ENCODE measurements at places on chromosomes 1 and 21.
A peak's percentile ranks its signal among the peaks of the same experiment; 100 is the strongest.

DNA sequence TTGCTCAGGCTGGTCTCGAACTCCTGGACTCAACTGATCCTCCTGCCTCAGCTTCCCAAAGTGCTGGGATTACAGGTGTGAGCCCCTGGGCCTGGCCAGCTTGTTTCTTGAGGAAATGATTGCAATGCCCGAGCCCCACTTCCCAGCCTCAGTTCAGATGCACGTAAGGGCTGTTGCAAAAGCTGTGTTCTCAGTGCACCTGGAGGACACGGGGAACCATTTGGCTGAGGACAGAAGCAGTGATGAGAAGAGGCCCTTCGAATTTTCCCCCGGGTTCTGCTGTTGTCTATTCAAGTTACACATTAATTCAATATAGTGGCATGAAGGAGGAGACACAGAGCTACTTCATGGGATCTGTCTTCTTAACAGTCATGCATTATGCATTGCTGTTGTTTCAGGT lies 78.8 kb upstream of the WDR26 start:
- DNase-seq = no peak

DNA sequence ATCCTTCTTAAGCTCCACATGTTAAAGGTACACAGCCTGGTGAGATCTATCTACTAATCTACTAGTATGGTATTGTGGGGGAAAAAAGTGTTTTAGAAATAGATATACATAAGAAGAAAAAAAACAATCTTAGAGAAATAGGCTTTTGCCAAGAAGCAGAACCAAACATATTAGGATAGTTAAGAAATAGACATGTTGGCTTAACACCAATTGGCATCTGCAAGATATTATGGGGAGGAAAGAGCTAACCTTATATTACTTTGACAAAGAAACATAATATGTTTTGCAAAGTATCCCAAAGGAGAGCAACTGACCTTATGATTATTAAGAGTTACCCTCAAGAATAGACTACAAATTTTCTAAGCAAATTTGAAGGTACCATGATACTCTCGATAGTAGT lies 202.9 kb downstream of the BRINP3 start:
- DNase-seq = no peak

GRCh38 chr1:199272139-199272544 lies 633.3 kb downstream of the PTPRC start:
- DNase-seq = no peak

DNA sequence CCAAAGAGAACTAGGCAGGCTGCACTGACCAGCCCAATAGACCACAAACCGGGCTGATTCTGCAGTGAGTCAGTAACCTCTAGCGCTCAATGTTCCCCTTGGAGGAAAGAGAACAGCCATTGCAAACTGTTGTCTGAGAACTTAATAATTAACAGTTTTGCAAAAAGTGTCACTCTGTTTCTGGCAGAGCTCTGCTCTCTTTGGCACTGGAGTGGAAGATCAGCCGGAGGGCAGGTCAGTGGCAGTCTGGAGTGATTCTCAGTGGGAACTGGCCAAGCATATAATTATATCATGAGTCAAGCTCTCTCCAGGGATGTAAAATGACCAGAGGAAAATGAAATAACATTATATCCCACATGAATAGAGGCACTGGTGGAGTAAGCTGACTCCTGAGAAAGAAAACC lies 238.3 kb downstream of the HLX start:
- no peak for DNase-seq

GRCh38 chr1:28290851-28291250 lies 31.5 kb downstream of the SESN2 start:
- DNase-seq = no peak

DNA sequence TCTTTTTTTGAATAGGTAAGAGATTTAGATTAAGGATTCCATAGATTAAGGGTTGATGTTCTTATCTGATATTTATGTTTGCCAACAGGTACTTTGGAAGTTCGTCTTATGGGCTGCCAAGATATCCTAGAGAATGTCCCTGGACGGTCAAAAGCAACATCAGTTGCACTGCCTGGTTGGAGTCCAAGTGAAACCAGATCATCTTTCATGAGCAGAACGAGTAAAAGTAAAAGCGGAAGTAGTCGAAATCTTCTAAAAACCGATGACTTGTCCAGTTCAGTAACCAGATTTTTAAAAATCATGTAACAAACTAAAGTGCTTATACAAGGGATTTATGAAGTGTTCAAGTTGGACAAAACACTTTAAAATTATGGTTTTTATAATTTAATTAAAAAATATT lies 100.5 kb downstream of the PKN2 start:
- no peak for DNase-seq

GRCh38 chr1:106266786-106267185 lies 789.7 kb upstream of the PRMT6 start:
- no peak for DNase-seq

GRCh38 chr1:33393524-33393923 lies 37.4 kb downstream of the PHC2 start:
- no peak for DNase-seq

- no peak for DNase-seq
Measured at GRCh38 chr21:26374817-26375216, 198.3 kb downstream of the CYYR1 start.

DNA sequence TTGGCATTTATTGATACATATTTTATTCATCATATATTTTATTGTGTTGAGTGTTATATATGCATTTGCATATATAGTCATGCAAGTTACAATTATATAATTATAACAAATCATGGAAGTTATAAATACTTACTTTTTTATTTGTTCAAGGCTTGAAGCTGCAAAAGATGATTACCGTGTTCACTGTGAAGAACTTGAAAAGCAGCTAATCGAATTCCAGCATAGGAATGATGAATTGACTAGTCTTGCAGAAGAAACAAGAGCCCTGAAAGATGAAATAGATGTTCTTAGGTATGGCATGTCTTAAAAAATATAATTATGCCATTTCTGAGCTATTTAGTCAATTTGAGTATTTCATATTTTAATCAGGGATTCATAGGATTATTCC lies 32.1 kb downstream of the HOOK1 start:
- DNase-seq = no peak

DNA sequence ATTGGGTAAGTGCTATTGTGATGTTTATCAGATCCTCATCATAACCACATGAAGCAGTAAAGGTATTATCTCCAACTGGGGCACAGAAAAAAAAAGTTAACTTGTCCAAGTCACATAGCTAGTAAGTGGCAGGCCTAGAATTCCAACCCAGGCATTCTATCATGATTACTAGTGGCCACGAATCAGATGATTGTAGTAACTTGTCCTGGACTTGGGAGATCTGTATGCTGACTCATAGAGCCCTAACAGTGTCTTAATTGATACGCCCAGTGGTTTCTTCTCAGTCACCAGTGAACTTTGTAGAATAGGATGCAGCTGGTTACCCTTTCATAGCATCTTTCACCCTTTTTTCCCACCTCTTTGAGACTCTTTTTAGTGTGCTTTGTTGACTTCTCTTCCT lies 91.1 kb upstream of the UBE2U start:
- no peak for DNase-seq

- DNase-seq = peak; percentile 75
Measured at GRCh38 chr1:27568300-27569087, 35.5 kb downstream of the AHDC1 start.

DNA sequence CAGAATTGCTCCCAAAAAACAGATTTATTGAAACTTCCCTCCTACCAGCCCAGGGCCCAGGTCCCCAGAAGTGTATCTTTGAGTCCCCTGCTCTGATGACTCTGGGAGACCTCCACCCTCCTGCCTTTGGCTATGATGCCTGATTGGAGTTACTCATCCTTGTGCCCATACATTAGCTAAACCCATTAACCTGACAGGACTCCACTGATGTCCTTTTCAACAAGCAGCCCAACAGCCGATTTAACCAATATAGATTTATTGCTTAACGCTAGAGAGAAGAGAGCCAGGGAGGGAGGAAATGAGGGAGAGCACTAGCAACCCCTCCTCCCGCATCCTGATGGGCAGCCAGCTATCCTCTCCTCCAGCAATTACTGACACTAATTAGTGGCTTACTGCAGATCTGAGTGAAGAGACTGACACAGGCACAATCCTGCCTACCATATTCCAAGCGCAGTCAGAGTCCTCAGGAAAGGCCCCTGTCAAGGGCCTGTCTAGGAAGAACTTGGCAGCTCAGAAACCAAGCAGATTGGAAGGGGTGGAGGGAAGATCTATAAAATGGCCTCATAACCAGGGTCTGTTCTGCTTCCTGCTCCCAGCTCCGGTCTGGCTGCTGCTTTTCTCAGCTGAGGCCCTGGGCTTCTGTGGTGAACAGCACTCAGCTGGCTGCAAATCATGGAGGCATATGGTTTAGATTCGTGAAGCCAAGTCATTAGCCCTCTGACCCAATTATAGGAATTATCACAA lies 484.5 kb upstream of the DAB1 start:
- DNase-seq = no peak

DNA sequence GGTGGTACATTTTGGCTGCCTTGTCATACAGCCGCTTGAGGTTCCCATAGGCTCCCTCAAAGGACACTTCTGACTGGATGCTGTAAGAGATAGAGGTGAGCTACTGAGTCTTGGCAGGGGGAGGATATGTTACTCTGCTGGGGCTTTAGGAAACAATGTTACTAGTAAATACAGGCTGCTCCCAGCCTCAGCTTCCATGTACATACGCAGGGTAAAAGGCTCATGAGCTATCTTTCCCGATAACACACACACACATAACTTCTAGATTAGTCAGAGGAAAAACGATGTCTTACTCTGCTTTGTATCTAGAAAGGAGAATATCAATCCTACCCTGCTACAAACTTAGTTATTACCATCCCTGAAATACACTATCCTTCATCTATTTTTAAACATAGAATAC lies 14.3 kb downstream of the SMG5 start:
- no peak for DNase-seq

- DNase-seq = no peak
Measured at GRCh38 chr1:22331618-22332423, 119.8 kb upstream of the ZBTB40 start.

- no peak for DNase-seq
Measured at GRCh38 chr21:45405819-45406762, 1.1 kb downstream of the COL18A1 start.

DNA sequence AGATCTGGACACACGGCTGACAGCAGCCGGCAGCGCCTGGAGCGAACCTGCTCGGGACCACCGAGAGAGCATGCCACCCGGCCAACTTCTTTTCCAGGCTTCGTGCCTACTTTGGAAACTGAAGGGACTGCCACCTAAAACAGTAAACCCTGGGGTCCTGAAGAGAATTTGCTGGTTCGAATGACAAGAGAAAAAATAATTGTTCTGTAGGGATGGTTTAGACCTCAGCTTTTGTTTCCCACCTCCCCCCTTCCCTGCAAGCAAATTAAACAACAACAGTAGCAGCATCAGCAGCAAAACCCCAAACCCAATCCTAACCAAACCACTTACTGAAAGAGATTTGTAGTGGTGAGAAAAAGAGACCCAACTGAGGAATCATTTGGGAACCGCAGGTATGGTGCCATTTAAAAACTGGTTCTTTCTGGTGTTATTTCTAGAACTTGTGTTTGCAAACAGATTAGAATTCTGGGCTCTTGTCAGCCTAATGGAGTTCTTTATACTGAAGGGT lies 105.6 kb downstream of the LEPR start:
- DNase-seq = no peak

- DNase-seq = no peak
Measured at GRCh38 chr1:48069662-48070395, 72.6 kb upstream of the TRABD2B start.

DNA sequence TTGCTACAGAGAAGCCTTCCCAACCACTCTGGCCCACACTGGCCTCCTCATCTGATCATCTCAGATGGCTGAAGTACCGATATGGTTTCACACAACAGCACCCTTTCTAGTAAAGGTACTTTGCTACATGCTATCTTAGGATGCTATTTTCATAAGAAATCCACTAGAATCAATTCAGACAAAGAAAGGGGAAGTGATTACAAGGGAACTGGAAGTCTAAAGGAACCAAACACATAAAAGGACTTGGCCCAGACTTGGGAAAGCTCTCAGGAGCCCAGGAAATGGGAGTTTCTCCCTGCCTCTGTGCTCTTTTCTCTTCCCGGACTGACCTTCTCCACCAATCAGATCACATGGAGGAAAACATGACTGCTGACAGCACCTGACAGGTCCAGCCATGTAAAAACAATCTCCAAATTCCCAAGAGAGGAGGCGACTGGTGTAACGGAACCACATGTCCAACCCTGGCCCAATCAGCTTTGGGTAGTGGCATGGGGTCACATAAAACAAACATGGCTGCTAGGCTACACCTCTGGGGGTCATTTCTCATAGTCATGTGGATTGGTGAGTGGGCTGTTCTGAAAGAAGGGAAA lies 12.7 kb upstream of the FOXE3 start:
- no peak for DNase-seq

DNA sequence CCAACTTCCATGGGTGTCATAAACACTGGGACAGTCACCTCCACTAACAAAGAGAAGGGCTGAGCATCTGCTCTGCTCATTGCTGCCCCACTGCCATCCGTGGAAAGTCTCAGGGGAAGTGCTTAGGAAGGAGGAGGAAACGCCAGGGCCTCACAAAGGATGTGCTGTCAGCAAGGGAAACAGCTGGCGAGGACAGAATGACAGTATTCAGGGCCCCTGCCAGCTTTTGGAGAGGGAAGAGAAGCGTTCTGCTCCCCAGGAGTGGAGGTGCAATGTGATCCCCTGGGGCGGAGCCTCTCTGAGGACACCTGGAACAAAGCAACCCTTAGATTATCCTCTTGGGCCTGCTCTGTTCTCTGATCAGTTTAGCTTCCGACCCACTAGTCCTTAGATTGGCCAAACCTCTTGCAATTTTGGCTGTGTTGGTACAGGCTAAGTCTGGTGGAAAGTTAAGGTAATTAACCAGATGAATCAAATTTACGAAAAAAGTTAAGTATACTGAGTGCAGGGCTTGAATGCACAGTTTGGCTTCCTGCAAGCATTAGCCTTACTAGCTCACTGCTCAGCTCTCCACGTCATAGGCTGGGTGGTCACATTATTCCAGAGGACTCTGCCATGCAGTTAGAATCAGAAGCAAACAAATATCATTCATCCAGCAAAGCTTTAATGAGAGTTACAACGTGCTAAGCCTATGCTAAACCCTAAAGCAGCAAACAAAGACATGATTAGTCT lies 170.2 kb upstream of the NFIA start:
- no peak for DNase-seq

DNA sequence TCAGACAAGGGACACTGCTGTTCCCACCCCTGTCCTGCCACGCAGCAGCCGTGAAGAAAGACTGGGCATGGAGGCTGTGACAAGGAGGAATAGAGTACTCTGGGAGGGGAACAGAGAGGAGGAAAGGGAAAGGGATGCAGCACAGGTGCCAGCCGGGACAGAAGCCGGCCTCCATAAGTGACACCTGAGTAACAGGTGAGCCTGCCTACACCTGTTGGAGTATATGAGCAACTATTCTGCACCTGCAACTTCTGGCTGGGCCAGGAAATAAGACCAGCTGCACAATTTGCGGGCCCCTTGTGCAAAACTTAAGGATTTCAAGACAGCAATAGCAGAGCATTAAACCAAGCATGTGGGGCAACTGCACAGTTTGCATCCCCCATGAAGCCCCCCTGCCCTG lies 72.5 kb upstream of the GOLT1A start:
- DNase-seq = no peak

DNA sequence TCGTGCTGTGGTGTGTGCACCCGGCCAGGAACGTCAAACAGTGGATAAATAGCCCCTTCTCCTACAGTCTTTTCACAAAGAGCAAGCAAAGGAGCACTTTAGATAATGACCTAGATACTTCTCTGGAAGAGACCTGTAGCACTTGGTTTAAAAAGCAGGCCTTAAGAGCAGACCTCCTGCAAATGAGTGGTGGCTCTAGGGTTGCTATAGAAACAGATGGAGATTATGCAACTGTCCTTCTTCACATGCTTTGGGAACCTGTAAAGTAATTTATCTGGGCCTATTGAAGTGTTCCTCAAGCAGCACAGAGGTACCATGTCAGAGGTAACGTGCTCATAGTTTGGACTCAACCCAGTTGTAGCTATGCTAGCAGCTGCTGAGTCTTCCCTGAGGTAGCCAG lies 208.2 kb upstream of the KIAA0040 start:
- DNase-seq = no peak
